ENCODE measurements at places on chromosomes 2 and 18.
A peak's percentile ranks its signal among the peaks of the same experiment; 100 is the strongest.

DNA sequence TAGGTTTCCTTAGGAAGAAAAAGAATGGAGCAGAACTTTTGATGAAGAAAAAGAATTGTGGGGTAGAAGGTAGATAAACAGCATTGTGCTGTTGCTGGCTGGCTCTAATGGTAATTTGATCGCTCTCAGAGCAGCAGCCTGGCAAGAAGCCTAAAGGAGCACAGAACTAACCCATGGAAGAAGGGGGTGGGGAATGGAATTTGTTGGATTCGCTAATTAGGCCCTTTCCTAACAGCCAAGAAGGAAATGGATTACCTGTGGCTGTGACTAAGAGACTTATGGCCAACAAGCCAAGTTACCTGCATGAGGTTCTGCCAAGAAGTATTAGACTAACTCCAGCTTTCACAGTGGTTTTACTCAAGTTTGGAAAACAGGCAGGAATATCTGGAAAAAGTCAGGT lies 210.6 kb downstream of the IKZF2 start:
- peak; percentile 73 for DNase-seq

GRCh38 chr2:18312818-18313217 lies 247.6 kb downstream of the RDH14 start:
- no peak for DNase-seq

GRCh38 chr18:70256994-70257393 lies 31.9 kb upstream of the SOCS6 start:
- DNase-seq: no peak

GRCh38 chr18:43420950-43421349 lies 143.7 kb upstream of the SYT4 start:
- no peak for DNase-seq

Data from NCI-H1694 (cell line).